DMS153 (cell line): ENCODE measurements at places on chromosomes 5 and 9.

- DNase-seq: no peak
These were observed 561.2 kb upstream of the C9orf72 start for GRCh38 chr9:28134446-28134976.

DNA sequence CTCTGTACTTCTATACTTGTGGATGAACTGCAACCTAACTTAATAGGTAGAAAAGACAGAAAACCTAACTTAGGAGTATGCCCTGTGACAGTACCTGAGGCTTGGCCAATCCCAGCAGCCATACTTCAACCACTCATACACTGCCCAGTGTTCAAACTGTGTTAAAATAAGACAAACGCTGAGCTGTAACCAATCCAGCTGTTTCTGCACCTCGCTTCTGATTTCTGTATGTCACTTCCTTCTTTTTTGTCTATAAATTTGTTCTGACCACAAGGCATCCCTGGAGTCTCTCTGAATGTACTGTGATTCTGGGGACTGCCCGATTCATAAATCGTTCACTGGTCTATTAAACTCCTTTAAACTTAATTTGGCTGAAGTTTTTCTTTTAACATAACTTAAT, 41.4 kb downstream of the AUH start:
- no peak for DNase-seq

DNA sequence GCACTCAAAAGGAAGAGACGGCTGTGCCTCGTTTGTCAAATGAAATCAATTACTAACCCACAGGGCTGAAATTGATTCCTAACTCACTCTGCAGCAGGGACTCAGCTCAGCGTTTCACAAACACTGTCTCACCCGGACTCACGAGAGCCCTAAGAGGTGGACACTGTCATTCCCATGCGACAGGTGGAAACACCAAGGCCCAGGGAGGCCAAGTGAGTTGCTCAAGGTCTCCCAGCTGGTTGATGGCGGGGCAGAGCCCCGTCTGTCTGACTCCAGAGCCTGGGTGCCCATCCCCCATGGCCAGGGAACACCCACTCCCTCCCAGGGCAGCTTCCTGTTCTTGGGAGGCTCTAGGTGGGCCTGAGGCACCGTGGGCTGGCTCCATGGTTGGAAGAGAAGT, 1.3 kb upstream of the PLPP7 start:
- no peak for DNase-seq

DNA sequence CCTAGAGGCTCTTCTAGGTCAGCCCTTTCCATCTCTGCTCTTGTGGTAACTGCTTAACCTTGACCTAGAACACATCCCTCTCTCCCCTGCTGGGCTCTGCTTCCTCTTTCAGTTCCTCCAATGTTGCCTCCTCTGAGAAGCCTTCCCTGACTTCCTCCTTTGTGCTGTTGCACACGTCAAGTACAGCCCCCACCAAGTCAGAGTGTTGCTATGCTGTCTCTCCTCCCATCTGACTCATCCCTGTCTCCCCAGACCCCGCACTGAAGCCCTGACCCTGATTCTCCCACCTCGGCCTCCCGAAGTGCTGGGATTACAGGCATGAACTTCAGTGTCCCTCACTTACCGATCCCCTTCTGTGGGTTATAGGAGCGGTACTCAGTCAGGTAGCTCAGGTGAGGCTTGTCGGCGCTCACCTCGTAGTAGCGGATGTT, 10.4 kb upstream of the TRIM14 start:
- no peak for DNase-seq

DNA sequence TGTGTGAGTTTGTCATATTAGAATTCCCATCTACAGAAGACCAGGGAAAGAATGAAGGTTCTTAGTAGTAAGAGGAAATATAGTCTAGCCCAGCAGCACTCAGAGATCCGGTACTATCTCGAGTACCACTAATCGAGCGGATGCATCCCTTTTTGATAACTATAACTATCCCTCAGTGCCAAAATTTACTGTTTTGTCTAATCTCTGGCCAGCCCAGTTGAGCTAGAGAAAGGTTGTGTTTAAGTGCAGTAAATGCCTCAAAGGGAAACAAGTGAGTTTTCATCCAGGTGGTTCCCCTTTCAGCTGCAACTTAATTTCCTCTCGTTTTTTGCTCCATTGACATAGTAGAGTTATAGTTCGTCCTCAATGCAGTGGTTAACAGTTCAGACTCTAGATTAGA, 146.7 kb downstream of the GPBP1 start:
- no peak for DNase-seq

DNA sequence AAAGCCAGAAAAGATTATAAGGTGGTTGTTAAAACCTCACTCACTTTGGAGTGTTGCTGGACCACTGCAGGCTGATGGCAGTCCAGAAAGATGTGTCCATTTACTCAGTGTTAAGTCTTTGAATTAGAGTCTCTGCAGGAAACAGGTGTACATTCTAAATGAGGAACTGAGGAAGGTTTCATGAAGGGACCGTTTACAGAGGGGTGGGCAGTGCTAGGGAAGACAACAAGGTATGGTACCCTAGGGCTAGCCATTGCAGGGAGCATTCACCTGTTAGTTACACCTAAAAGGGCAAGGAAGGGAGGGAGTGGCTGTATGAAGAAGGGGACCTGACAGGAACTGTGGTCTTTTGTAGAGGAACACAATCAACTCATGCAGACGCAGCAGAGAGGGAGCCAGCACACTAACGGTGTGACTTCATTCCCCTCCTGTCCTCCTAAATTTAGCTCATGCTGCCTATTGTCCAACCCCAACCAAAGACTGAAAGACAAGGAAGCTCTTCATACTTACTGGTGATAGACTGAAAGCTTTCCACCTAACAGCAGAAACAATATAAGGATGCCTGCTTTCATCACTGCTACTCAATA, 32.2 kb upstream of the PAX5 start:
- no peak for DNase-seq

- DNase-seq: no peak
These were observed 217.5 kb upstream of the TNC start for GRCh38 chr9:115335439-115335838.

- no peak for DNase-seq
These were observed 2.8 kb downstream of the RORB start for GRCh38 chr9:74499770-74500583.

DNA sequence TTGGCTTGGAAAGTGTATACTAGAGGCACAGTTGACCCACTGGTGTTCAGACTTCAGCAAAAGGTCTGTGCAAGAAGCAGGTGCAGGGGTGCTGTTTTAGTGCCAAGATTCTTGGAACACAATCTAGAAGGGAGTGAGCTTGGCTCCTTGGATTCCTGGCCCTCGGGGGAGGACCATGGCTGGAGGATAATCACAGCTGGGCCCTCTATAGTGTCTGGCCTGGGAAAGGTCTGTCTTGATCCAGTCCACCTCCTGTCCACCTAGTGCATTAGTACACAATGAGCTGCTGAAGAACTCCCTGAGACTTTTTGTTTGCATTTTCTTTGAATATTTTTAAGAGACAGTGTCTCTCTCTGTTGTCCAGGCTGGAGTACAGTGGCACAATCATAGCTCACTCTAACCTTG, 50.4 kb upstream of the PLPP1 start:
- no peak for DNase-seq

DNA sequence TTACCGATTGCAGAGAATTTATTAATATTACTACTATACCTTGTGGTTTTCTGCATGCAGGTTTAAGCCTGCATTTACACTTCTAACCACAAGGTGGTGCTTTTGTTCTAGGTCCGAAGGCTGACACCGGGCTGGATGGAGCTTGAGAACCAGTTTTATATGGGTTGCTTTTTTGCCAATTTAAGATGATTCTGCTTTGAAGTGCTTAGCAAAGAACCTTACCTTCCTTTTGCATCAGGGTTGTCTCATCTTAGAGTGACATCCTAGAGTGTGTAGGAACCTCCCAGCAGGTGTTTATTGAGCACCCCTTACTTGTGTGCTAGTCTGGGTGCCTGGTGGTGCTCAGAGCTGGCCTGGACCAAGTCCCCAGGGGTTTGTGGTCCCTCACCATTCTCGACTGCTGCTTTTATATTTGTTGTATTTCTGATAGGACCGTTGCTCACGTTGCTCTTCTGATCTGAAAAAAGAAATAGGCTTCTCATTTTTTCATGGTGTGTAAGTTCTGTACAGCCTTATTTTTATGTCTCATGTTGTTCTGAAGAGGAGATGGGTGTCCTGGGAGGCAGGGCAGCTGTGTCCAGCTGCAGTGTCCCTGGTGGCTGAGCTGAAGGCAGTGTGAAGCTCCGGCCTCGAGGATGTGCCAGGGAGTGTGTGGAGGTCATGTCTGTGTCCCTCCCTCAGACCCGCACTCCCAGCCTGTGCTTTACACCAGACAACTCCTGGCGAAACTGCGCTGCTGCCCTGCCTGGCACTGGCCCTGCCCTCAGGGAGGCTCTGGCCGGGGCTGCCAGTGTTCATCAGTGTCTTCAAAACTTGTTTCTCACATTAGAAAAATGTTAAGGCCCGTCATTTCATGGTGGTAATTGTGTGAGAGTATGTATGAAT, 54.3 kb downstream of the EHMT1 start:
- DNase-seq: no peak

GRCh38 chr5:34436761-34437501, 219.2 kb upstream of the RAI14 start:
- DNase-seq: no peak

DNA sequence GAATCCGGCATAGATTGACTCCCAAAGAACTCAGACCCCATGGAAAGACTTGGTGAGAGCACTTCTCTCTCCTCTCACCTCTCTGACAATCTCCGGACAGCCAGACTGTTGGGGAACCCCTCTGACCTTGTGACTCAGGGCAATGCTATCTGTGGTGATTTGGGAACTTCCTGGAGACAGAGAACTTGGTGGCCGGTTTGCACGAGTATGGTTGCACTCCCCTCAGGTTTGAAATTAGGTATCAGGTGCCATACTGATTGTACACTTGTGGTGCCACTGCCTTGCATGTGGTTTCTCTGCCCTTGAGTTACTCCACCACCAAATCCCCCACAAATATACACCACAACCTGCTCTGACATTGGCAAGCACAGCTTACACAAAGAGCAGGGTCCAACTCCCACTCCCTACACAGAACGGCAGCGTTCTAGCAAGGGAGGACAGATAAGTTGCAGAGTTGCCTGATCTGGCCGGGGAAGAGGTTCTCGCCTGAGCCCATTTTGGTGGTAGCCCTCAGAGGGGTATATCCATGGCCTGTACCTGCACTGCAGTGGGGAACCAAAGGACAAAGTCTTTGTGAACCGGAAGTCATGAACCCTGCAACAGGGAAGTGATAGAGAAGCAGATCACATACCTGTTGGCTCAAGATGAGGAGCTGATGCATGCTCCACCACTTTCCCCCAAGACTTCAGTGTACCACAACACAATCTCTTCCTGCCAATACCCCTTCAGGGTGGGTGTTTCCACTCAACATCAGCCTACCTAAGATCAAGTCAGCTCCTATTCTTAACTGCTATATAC, 255.1 kb downstream of the MCTP1 start:
- DNase-seq: no peak

DNA sequence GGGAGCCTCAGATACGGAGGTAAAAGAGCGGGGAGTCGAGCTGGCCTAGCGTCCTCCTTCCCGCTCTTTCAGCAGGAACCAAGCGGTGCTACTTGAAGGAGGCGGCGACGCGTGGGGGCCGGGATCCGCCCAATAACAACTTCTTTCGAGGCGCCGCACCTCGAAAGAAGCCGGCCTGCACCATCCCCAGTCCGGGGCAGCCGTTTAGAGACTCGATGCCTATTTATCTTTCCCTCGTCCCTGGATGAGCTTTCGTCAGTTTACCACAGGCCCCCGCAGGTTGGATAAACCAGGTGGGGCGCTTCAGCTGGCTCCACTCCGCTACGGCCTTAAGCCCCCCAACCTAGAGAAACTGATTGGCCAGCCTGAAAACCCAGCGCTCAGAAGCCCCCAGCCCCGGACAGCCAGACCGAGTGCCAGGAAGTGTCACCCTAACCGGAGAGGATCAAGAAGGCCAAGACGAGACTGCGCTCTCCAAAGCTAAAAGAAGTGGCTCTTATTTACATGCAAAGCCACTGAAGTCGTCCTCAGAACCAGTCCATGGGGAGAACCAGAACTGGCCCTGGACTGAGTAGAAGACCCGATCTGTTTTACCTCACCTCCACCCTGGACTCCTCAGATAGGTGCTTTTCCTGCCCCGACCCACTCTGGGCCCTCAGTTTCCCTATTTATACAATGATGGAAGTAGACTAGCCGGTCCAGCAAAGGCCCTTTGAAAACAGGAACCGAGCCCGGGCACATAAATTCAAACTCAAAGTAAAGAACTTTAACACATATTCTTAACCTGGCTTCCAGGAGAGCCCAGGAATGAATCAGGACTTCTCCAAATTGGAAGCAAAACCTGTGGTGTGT, 1.4 kb downstream of the HAND1 start:
- DNase-seq: no peak

GRCh38 chr5:77239126-77239741, 28.8 kb downstream of the PDE8B start:
- no peak for DNase-seq

- peak; percentile 21 for DNase-seq
These were observed 30.7 kb downstream of the LHX2 start for GRCh38 chr9:124042201-124042721.

- DNase-seq: no peak
These were observed 33.5 kb downstream of the ELOVL7 start for GRCh38 chr5:60810438-60811085.

DNA sequence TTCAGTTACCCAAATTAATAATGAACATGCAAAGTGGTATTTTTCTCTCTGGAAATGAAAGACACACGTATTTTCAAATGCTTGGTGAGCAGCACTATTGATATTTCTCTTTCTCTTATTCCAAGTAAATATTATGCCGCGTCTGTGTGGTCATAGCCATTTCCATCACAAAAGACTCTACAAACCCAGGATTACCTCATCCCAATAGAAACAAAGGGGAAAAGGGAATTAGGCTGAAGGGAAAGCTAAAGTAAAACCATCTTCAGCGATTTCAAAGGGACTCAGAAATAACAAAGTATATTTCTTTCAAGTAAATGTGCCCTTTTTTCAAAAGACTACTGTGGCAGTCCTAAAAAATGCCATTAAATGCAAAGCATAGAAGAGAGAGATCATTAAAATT, 62.0 kb upstream of the FST start:
- DNase-seq: no peak

DNA sequence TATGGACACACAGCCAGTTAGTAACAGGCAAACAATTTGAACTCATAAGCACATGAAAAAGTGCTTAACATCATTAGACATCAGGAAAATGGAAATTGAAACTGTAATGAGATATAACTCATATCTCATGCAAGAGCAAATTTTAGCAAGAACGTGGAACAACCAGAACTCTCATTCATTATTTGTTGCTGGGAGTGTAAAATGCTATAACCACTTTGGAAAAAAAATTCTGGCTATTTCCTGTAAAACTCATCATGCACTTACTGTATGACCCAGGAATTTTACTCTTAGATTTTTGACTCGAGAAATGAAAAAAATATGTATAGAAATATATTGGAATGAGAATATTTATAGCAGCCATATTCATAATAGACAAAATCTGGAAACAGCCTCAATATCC, 205.7 kb upstream of the PUM3 start:
- no peak for DNase-seq

DNA sequence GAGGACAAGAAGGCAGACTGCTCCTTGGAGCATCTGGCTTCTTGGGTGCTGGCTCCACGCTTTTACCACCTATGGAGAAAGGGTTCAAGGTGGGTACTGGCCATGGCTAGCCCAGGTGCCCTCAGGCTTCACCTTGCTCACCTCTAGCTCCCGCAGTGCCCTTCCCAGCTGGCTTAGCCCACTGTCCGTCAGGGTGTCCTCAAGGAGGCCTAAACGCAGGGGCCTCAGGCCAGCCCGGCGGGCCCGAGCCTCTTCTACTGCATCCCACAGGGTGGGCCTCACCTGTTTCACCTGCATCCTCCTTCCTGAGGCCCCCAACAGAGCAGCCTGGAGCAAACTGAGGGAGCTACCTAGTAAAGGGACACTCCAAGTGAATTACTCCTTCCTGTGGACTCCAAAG, 9.1 kb downstream of the SLC35A4 start:
- DNase-seq: no peak
